Renal pelvis (tissue), 12 donors: ENCODE measurements at places on chromosomes 5 and 9.
A peak's percentile ranks its signal among the peaks of the same experiment; 100 is the strongest.

GRCh38 chr5:170565072-170565471 is 61.3 kb downstream of the KCNIP1 start:
- DNase-seq: no peak

DNA sequence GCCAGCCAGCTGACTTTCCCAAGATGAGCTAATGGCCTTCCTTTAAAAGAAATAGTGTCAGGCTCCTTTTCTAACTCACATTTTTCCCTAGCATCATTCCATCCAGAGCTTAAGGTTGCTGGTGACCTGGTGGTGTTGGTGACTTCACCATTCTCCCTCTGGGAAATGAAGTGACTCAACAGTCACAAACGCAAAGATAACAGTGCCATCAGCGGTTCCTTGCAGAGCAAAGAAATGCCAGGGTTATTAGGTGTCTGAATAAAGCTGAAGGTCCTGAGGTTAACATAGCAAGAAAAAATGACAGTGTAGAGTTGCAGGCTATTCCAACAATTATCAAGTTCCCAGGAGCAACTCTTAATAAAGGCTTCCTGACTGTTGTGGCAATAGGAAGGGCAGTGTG is 111.8 kb upstream of the SLC44A1 start:
- DNase-seq: no peak

DNA sequence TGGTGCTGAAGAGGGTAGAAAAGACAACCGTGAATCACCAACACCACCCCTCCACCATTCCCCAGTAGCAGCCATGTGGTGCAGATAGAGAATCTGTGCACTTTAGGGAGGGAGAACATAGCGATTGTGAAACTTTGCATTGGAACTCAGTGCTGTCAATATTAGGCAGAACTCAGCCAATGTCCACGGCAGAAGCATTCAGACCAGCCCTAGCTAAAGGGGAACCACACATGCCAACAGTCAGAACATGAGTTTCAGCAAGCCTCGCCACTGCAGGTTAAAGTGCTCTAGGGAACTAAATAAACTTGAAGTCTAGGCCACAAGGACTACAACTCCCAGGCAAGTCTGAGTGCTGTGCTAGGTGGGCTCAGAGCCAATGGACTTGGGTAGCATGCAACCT is 38.5 kb upstream of the DEPDC1B start:
- DNase-seq: no peak

DNA sequence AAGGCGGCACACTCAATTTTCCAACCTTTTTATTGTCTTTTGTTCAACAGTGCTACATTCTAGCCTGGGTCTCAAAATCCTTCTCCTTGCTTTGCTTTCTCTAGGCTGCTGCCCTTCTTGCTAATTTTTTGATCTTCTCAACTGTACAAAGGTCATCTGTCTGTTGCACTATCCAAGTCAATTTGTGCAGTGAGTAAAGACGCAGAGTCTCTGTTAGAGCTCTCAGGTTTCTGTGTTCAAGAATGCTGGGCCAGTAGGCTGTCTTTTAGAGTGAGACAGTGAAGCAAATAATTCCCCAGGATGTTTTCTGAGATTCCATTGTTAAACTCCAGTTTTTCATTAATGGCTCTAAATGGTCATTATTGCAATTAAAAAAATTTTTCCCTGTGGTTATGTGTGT is 255.7 kb upstream of the ACTBL2 start:
- no peak for DNase-seq

GRCh38 chr9:95726756-95727155 is 148.7 kb upstream of the ERCC6L2 start:
- DNase-seq: peak; percentile 43

DNA sequence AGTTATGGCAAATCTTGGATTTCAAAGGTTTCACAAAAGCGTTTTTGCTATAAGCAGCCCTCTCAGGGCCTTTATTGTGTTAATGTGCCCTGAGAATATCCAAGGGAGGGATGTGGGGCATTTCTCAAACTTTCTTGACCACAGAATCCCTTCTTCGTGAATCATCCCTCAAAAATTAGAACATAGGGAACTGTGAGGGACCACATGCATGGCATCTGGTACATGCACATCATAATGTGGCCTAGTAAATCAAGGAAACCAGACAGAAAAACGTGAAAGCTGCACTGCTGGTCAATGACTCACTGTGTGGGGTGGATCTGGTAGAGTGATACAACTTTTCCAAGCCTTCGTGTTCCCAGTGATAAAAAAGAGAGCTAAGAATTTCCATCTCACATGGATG is 22.4 kb downstream of the DDX31 start:
- DNase-seq: no peak

- DNase-seq: no peak
These were observed 10.1 kb upstream of the GRIA1 start for GRCh38 chr5:153480401-153480800.

DNA sequence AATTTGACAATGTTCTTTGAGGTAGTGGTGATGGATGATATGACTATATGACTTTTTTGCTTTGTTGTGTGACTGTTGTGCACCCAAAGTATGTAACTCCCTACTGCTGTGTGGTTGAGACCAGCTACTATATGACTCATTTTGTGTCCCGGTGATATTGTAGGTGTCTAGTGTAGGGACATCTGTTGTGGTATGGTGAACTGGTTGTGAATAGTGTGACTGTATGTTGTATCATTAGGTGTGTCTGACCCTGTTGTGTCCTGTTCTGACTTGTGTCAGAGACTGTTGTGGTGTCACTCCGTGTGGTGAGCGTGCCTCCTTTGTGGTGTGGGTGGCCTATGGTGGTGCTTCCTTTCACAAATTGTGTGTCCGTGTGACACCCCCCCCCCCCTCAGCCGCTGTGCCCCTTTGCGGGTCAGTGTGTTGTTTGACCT is 11.2 kb upstream of the CXXC5 start:
- DNase-seq: no peak

GRCh38 chr5:38756068-38756467 is 89.7 kb upstream of the OSMR start:
- no peak for DNase-seq

DNA sequence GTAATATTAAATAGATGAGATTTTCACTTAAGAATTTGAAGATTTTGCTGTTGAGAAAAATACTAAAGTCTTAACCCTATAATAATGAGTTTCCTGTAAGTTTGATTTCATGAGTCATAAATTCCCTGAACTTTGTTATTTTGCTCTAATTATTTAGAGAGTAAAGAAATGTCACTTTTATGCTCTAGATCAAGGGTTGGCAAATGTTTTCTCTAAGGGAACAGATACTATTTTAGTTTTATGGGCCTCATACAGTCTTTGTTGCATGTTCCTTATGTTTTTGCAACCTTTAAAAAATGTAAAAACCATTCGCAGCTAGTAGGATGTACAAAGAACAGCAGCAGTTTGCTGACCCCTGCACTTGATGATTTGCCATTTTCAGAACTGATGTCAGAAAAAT is 480 bp upstream of the TXNDC8 start:
- DNase-seq: peak; percentile 53

DNA sequence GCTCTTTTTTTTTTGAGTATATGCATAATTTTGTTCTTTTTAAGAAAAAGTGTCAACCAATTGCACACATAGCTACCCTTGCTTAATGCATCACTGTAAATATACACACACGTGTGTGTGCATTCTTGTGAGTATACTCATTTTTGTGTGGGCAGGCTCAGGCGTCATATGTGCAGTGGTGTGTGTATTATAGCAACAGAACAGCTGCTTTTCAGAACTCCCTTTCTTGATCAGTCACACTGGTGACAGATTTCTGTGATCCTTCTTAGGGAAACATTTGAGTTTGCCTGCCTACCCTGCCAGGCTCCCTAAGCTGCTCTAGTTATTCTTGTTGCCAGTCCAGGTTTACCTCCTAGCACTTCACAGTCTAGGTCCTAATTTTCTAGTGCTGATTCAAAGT is 287.0 kb upstream of the SEMA6A start:
- no peak for DNase-seq

GRCh38 chr9:137716694-137717287 is 98.0 kb downstream of the EHMT1 start:
- no peak for DNase-seq

- no peak for DNase-seq
These were observed 145.7 kb downstream of the NXNL2 start for GRCh38 chr9:88680505-88681160.

- DNase-seq: peak; percentile 52
These were observed 175.4 kb downstream of the RGS3 start for GRCh38 chr9:113638897-113639296.

- no peak for DNase-seq
These were observed 41.7 kb downstream of the ADAMTS16 start for GRCh38 chr5:5181650-5182324.

GRCh38 chr5:22567983-22568382 is 285.2 kb downstream of the CDH12 start:
- DNase-seq: no peak

- DNase-seq: no peak
These were observed 1.3 kb downstream of the IL33 start for GRCh38 chr9:6216951-6217350.

- no peak for DNase-seq
These were observed 76.7 kb downstream of the GRAMD2B start for GRCh38 chr5:126499853-126500342.

DNA sequence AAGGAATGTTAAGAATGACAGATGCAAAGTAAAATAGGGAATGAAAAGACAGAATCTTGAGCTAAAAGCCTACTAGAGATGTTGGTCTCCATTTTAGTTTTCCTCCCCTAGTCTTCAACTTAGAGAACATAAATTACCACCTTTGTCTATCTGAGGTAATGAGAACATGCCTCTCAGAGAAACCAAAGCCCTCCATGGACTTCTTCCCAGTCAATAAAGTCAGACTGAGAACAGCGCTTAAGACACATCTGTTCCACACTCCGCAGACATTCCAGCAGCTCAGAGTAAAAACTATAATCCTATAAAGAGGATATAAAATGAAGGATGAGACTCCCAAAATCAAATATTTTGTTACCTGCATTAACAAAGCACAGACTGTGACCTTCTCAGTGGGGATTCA is 79.2 kb downstream of the DPYSL3 start:
- no peak for DNase-seq

- no peak for DNase-seq
These were observed 159.3 kb upstream of the TLX3 start for GRCh38 chr5:171149772-171150171.

DNA sequence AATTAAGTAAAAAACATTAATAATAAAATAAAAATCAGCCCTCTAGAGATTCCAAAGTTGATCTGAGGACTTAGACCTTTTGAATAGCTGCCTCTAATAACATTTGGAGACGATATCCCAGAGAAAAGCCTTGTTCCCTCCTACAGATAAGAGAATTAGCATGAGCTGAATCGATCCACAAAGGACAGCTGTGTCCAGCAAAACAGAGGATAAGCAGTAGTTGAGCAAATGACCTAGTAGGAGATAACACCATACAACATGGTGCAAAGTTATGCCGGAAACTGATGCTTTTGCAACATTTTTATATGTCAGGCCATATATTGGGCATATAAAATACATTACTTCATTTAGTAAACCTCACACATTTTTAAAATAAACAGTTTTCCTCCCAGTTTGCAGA is 212.2 kb upstream of the PRR16 start:
- DNase-seq: no peak

GRCh38 chr5:167442922-167443321 is 848.5 kb upstream of the WWC1 start:
- no peak for DNase-seq

DNA sequence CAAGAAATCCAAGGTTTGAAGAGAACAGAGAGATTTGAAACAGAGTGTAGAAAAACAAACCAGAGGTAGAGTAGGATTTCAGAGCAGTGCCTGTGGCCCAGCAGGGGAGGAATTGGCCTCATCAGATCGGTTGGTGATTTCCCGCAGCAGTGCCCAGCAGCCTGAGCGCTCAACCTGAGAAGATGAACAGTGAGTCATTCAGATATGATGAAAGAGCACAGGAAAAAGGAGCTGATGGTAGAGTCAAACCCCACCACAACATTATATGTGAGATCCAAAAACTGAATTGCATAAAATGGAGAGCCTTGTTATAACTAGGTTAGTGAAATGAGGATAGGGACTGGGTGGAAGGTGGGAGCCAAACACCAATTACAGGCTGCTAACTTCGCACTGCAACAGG is 248.9 kb downstream of the PIK3R1 start:
- DNase-seq: no peak
